ENCODE measurements at places on chromosomes 7 and 10. TPM values are rescaled to one million over a fixed set of nuclear protein-coding genes. Genes with fewer than 3 reads are reported as not detected.

Gene CLDN4
- total RNA-seq, result 0.68 TPM

Gene ODAD2
- not detected for total RNA-seq

Gene C7orf33
- not detected for total RNA-seq

Gene CUL1
- total RNA-seq, result 66.4 TPM

Gene TRUB1
- total RNA-seq, result 11.2 TPM

Gene CPA5
- not detected for total RNA-seq

Gene OR2A1
- total RNA-seq, result 0.66 TPM

Gene ZNF736
- 7.3 TPM for total RNA-seq

Gene ANKRD61
- total RNA-seq, result not detected

Gene HOXA13
- total RNA-seq, result 0.65 TPM

Gene COL28A1
- total RNA-seq, result 2.2 TPM

Gene CUBN
- 6.0 TPM for total RNA-seq

Gene ASIC3
- total RNA-seq, result 0.34 TPM

Gene TRIM73
- total RNA-seq, result 0.49 TPM

Gene HOXA6
- 2.9 TPM for total RNA-seq

Gene PLXNA4
- total RNA-seq, result 30.2 TPM

Gene FAM237B
- not detected for total RNA-seq

Gene ABCB4
- 0.88 TPM for total RNA-seq

Gene SAMD9
- 5.9 TPM for total RNA-seq

Gene ITGA8
- total RNA-seq, result 3.2 TPM

Gene ACSM6
- not detected for total RNA-seq

Gene CEP55
- total RNA-seq, result 4.2 TPM

Gene RNF32
- total RNA-seq, result not detected

Gene FAM131B
- 0.22 TPM for total RNA-seq

Gene TBL2
- total RNA-seq, result 40.5 TPM

Gene MRC1
- 86.3 TPM for total RNA-seq

Gene TAS2R41
- not detected for total RNA-seq

Gene SYT15B
- 1.5 TPM for total RNA-seq

Gene CCL24
- 9.3 TPM for total RNA-seq

Gene COX19
- total RNA-seq, result 14.3 TPM

Gene TECPR1
- 36.2 TPM for total RNA-seq

Gene TAC1
- total RNA-seq, result 2.6 TPM

Gene LBX1
- total RNA-seq, result not detected

Gene OR2A7
- 4.5 TPM for total RNA-seq

Gene EGR2
- total RNA-seq, result 5.6 TPM

Gene TCAF2
- 3.0 TPM for total RNA-seq

Gene ITGB8
- total RNA-seq, result 2.9 TPM

Gene SHH
- total RNA-seq, result not detected

Gene CFAP69
- 30.7 TPM for total RNA-seq

Gene SOSTDC1
- not detected for total RNA-seq

Gene ST8SIA6
- 0.51 TPM for total RNA-seq

Gene SNX10
- 150 TPM for total RNA-seq

Gene IGFBP3
- total RNA-seq, result 656 TPM

Gene FAM200A
- 5.3 TPM for total RNA-seq

Gene HOXA4
- 2.4 TPM for total RNA-seq

Gene SKIDA1
- total RNA-seq, result 1.5 TPM

Gene NUTM2A
- total RNA-seq, result 0.82 TPM

Gene KLF14
- total RNA-seq, result 0.51 TPM

Gene AKR1C1
- total RNA-seq, result 193 TPM

Gene LMOD2
- total RNA-seq, result not detected

Gene EPO
- total RNA-seq, result not detected

Gene CRTAC1
- 0.51 TPM for total RNA-seq

Gene PDCD11
- 12.2 TPM for total RNA-seq
